ENCODE measurements at places on chromosomes 7 and 10.

GRCh38 chr10:117216028-117216427 is 18.7 kb downstream of the KCNK18 start:
- DNase-seq: no peak

GRCh38 chr10:29229258-29229705 is 59.6 kb upstream of the LYZL1 start:
- DNase-seq: no peak

- no peak for DNase-seq
These were observed 102.9 kb downstream of the INPP5A start for GRCh38 chr10:132640326-132641125.

DNA sequence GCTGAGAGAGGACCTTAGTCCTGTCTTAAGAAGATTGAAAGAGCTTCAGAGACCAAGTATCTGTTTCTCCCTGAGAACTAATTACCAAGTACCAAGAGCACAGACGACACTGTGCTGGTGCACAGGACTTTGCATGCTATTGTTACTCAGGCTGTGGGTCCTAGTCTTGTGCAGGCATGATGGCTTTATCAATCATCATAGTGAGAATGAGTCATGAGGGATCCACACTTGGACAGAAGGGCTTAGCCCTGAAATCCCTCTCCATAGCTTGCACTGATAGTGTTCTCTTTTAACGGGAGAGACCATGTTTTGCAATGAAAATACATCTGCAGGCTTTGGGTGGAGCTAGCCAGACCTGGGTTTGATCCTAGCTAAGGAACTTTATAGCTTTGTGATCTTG is 93.3 kb downstream of the SORCS3 start:
- no peak for DNase-seq

DNA sequence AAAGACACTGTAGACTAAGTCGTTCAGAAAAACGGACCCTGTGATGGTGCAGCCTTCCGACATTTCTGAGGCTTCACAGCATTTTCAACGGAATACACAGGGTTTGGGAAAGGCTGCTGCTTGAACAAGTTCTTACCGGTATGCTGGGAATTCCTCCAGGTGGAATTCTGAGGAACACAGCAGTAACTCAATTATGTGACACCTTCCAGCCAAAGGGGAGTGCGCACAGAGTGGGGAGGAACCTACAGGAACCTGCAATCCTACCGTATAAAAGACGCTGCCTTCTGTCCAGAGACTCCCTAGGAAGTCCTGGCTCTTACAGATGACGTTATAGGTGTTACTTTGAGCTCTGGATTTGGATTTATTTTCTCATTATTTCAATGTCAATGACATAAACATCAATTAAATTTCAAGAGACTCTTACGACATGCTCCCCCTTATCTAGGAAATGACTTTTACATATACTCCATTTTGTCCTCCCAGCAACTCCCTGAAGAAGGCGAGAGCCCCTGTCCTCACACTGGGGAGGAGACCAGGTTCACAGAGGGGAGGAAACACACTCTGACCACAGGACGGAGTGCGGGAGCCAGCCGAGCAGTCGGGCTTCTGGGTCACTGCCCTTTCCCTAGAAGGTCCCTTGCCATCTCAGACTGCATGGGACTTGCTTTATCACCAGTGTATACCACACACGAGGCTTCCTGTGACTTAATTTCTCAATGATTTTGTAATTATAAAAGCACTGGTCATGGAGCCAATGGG is 27.9 kb downstream of the VIPR2 start:
- no peak for DNase-seq

- no peak for DNase-seq
These were observed 142.0 kb downstream of the PTPN20 start for GRCh38 chr10:47053081-47053798.

- no peak for DNase-seq
These were observed 115.8 kb downstream of the TMEM130 start for GRCh38 chr7:98753989-98754479.

DNA sequence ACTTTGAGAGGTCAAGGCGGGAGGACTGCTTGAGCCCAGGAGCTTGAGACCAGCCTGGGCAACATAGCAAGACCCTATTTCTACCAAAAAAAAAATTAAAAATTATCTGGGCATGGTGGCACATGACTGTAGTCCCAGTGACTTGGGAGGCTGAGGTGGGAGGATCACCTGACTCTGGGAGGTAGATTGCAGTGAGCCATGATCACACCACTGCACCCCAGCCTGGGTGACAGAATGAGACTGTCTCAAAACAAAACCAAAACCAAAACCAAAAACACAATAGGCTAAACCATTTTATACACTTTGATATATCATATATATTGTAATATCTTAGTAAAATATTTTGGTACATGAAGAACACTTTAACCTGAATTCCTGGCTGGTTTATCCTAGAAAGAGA is 101.6 kb downstream of the RAPGEF5 start:
- DNase-seq: peak; percentile 20

GRCh38 chr10:132765435-132765834 is 20.5 kb downstream of the NKX6-2 start:
- DNase-seq: no peak

- DNase-seq: no peak
These were observed 254.9 kb upstream of the NPY start for GRCh38 chr7:24029068-24029467.

GRCh38 chr10:110872145-110872983 is 636 bp downstream of the PDCD4 start:
- DNase-seq: peak; percentile 82

- DNase-seq: no peak
These were observed 72.0 kb downstream of the GOLGA7B start for GRCh38 chr10:97921581-97922021.

DNA sequence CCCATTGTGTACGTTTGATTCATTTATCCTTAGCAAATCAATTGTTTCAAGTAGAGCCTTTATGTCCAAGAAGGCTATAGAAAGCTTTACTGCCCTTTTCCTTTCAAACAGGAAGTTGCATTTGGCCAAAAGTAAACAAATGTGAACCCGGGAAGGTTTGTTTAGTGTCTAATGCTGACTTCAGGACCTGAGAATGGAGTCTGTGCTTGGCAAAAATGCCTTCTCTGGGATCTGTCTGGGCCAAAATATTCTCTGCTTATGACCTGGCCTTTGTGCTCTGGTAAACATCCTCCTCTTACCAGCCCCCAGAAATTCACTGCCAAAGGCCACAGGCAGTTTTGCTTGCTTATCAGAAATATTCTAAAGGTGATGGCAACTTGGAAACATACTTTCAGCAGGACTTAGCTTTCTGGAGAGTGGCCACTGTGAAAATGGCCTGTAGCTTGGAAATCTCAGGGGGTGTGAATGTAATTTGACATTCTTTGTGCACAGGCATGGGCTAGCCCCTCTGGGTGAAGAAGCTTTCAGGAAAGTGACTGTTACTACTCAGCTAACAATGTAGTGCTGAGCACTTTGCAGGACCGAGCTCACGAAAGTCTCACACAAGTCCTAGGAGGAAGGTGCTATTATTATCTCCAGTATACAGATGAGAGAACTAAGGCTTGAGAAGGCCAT is 199.5 kb downstream of the PTEN start:
- no peak for DNase-seq

GRCh38 chr10:93123766-93124165 is 50.1 kb downstream of the CYP26A1 start:
- no peak for DNase-seq

DNA sequence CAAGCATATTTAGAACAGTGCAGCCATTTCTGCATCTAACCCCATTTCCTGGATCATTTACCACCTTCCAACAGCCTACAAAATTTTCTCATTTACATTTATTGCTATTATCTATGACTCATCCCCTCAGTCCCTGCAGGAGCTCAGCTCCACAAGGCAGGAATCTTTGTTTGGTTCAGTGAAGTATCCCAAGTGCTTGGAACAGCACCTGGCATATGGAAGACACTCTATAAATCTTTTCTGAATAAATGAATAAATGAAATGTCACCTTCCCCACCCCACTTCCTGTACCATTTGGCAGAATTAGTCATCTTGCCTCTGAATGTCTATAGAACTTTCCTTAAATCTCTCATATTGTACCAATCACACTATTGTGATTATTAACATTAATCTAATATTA is 110.7 kb downstream of the HIP1 start:
- DNase-seq: no peak

DNA sequence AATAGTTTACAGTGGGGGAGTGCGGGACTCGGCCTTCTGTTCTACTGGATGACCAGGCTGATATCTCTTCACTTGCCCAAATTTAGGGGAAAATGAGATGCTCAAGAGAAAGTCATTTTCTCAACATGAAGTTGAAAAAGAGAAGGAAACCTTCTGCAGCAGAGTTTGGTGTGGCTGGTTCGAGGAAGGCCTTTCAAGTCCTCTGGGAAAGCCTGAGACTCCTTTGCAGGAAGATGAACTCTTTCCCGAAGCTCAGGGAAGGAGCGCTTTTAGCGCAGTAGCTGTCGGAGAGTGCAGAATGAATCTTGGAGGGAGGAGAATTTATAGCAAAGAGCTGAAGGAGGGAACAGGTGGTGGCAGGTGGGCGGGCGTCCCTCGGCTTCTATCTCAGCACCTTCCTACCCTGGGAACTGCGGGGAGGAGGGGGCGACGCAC is at the start of gene ATOH7:
Gene ATOH7, minus strand, starts transcription at position 297 of the 435 bp plus-strand sequence. CDS start 436 bp downstream, outside the sequence.
- no peak for DNase-seq

- DNase-seq: no peak
These were observed 98.3 kb downstream of the PDGFA start for GRCh38 chr7:421136-421991.

- no peak for DNase-seq
These were observed 17.1 kb downstream of the SLC26A3 start for GRCh38 chr7:107785926-107786325.

DNA sequence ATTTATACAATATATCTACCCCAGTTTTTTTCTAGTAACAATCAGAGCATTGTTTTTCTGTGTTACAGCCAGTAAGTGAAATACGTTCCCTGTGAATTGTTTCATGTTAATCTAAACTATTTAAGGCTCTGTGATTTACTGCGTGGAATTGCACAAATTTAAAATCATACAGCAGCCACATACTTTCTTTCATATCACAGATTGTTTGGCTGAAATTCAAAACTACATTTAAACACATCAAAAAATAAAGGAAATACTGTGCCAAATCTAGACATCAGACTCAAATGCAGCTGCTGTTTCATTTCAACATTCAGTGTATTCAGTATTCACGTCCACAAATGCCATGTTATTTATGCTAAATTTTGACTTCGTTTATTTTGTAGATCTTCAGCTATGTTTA is 242.6 kb upstream of the HGF start:
- no peak for DNase-seq

DNA sequence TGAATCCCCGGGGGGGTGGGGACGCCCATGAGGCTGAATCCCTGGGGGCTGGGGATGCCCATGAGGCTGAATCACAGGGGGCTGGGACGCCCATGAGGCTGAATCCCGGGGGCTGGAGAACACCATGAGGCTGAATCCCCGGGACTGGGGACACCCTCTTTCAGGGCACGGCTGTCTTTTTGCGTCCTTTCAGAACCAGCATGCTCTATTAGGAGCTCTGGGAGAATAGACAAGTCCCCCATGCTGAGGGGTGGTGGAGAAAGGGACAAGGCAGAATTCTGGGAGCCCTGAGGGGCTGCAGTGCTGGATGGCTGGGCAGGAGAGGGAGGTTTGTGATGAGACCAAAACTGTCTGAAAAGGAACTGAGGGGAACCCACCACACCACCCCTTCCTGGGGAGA is 257.3 kb upstream of the TCERG1L start:
- no peak for DNase-seq

DNA sequence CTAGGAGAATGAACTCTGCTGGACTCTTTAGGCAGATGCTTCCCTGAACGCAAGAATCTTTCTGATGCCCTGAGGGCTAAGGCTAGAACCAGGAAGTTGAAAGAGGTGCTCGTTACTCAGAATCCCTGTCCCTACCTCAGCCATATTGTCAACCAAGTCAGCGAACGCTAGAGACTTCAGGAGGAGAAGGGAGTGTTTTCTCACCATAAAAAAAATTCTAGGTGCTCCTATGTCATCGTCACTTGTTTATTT is 359.4 kb downstream of the PRPF18 start:
- no peak for DNase-seq
